Midbrain (tissue), 1 donor: ENCODE measurements at places on chromosomes 16 and 17.

DNA sequence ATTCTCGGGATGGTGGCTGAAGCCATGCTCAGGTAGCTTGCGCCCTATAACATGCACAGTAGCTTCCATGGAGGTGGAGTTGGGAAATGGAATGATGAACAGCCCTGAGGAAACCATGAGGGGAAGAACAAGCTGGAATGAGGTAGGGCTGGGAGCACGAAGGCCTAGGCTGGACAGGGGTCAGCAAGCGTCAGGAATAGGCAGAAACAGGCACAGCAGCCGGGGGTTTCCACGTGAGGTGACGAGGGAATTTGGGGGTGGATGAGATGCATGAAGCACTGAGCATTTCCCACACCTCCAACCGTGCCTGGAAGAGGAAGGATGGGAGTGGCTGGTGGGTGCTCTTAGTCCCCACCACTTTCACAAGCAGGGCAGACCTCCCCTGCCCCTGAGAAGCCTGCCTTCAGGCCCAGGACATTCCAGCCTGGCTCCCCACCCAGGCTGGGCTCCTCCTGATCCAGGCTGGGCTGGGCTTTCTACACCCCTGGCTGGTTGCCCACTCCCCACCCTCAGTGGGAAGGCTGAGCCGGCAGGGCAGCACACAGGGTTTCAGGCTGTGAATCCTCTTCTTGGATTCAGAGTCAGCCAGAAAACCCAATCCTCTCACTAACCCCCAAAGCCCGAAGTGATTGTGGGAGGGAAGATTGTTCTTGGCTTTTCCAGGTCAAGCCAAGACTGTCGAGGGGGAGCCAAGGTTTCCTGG, 21.9 kb downstream of the PLEKHG4 start:
- DNase-seq, result no peak

DNA sequence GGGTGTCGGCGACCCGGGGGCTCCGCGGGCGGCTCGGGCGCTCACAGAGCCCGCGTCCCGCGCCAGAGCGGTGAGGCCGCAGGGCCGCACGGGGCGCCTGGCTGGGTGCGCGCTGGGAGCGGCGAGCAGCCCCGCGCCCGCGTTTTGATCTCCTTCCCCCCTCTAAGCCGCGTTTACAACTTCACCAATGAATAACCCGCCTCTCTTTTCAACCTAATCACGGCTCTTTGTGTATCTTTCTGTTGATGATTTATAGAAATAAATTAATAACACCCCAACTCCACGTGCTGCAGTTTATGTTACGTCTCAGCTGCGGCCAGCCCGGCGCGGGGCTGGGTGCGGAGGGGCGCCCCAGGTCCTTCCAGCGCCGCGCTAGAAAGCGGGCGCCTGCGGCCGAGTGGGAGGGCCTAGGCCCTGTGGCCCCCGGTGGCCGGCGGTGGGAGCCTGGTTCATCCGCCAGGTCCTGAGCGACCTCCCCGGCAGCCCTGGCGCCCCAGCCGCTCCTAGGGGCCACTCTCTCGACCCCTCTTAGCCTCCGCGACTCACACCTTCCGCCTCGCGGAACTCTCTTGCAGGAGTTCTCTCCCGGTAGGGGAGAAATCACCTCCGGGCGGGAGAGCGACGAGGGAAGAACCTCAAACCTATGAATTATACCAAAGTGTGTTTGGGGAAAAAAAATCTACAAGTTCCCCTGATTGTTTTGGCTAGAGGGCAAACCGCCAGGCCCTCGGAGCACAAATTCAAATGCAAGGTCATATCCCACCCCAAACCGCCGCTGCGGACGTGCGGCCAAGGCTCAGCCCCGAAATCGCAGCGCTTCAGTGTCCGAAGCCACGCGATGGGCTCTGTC, 1.9 kb downstream of the HNF1B start:
- no peak for DNase-seq

DNA sequence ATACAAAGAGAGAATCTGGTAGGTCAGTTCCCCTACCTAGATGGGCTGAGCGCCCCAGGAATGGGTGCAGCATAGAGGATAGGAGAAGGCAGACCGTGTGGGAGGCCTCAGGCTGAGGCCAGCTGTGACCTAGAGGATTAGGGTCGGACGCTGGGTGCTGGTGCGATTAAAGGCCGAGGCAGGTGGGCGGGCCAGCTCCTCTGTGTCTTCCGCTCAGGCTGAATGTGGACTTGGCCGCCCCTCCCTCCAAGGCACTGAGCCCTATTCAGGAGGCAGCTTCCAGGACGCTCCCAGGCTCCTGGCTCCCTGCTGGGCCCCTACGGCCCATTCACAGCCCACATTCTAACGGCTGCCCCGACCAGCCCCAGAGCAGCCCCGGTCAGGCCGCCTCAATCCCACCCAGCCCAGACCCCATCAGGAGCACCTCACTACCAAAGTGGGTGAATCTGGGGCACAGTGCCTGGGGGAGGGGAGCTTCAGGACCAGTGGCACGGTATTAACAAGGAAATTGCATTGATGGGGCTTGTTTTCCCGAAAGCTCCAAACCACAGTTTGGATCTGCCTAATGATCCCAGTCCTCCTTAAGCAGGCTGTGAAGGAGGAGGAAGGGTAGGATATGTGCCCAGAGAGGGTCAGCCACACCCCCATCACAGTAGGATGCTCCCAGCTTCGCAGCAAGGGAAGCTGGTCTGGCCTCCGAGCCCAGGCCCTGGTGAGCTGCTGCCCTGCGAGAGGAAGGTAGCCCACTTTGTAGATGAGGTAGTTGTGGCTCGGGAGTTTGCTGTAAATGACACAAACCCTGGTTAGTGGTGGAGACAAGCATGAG, 14.5 kb downstream of the RHBDL3 start:
- no peak for DNase-seq

- DNase-seq, result no peak
Observed at GRCh38 chr17:28344435-28344901, 8.9 kb downstream of the TNFAIP1 start.

DNA sequence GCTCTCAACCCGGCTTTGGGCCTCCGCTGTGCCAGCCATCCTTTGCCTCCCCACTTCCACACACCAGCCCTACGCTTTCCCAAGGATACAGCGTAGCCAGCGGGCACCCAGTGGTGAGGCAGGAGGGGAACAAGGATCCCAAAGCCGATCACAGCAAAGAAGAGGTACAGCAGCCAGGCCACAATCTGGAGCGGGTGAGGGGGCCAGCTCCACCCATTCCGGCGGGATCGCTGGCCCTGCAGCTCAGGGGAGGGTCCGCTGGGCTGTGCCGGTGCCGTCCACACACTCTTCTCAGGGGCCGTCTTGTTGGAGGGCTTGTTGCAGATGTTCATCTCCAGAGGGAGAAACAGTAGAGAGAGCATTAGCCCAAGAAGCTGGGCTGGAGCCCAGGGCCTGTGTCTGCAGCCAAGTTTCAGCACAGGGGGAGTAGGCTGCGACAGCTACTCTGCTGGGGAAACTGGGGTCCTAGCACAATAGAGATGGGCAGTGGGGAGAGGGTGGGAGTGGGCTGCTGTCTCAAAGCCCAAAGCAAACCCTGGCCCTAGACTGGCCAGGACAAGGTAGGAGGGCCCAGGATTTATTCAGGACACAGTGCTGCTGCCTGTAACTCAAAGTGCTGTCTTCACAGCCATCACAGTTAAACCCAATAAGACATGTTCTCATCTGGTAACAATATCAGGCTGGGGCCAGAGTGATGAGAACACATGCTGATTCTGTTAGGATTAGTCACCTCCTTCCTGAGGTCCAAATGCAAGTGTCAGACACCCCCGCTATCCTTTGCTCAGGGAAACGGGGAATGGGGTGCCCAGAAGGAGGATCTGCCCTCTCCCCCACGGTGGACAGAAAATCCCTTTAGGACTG, 9.9 kb downstream of the ZDHHC1 start:
- DNase-seq, result no peak

DNA sequence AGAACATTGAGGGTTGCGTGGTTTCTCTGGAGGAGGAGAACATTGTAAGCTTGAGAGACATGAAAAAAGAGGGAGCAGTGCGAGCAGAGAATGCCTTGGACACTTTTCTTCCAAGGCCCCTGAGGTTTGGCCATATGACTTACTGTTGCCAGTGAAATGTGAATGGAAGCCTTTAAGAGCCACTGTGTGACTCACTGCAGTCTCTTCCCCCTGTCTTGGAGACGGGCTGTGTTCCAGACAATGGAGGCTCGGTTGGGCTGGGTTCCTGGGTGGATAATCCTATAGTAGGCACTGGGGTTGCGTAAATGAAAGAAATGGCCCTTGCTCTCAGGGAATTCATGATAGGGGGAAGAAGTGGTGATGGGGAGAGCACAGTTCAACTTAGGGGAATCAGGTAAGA, 75.5 kb downstream of the SHISA9 start:
- no peak for DNase-seq

DNA sequence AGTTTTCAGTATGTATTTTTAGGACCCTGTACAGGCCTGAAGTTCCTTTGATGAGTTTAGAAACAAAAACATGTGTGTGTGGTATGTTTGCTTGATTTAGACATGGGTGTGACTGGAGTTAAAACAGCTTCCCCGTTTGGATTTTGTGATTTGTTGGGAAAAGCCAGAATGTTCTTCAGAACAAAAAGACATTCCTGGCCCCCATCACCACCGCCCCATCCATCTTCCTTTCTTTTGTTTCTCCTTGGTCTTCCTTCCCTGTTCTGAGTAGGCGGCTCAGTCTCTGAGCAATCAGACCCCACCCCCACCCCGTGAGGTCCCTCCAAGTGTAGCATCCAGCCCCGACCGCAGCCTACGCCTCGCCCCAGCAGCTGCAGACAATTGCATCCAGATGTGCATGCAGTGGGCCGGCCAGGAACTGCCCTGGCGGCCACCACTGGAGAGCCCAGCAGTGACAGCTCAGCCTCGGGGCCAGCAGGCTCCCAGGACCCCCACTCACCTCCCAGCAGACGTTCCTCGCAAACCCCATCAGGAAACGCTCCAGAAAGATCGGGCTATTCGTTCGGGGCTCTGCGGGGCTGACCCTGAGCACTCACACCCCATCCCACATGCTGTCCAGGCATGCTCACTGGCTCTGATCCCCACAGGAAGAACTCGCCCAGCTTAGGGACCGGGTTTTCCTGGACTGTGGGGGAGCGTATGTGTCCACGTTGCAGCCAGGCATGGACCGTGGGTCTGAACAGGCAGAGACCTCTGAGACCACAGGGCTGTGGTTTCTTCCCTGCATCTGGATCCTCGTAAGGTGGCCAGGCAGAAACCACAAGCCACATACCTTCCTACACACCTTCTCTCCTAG, 99.8 kb upstream of the CDH5 start:
- DNase-seq, result no peak

- no peak for DNase-seq
Observed at GRCh38 chr16:48590476-48590875, 19.5 kb downstream of the N4BP1 start.

DNA sequence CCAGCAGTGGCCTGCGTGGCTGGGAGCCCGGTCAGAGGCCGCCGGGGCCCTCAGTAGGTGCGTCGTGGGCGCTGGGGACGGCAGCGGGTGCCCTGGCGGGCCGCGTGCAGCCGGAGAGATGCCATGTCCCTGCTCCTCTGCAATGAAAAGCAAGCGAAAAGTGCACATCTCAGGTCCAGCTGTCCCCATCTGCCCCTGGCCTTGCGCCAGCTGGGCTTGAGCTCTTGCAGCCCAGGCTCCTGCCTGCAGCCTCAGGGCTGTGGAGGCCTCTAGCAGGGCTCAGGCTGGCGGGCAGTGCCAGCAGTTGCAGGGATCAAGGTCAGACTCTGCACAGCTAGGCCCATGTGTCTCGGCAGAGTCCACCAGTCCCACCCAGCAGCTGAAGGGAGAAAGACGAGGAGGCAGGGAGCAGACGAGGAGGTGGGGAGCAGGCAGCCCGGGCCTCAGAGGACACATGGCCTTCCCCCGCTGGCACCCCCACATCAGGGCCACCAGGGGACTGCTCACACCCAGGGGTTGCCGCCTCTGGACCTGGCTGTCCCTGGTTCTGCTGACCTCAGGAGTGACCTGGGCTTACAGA, 11.2 kb downstream of the SLC16A3 start:
- no peak for DNase-seq

DNA sequence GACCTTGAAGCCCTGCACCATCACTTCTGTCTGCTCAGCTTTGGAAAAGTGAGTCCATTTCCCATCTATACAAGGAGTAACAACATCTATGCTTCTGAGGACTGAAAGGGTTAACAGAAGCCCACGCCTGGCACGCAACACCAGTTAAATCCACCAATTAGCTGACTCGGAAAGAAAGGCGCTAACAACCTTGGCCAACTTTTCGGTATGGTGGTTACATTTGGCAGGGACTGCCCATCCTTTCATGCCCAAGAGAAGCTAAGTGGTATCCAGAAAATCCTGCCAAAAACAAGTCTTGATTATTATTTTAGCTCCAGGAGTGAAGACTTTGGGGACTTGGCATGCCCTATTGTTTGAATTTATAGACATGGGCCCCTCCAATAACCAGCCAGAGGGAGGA, 202.3 kb upstream of the RPL38 start:
- no peak for DNase-seq

DNA sequence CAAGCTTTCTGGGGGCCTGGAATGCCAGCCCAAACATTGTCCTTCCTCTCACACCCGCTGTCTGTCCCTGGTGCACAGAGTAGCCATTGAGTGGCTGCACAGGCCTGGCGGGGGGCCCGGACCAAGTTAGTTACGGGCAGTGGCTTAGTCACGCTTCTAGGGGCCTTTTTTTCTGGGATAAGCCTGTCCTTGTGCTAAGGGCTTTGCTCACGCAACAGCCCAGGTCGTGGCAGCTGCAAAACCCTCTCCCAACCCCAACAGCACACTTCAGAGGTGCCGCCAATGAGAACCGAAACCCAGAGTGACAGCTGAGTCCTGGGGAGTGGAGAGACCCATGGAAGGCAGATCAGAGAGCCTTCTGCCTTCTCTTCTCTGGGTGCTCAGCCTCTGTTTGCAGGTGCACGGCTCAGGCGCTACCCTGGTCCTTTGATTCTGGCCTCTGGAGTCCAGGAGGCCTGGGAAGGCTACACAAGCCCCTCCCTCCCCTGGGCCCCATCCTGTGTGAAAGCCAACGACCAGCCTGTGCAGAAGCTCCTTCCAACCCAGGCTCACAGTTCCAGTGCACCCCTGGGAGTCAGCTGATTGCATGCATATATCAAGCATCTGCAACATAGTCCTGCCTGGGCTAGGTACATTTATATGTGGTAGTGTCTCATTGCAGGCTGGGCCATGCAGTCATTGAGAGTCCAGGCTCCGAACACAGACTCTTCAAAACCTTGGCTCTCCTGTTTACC, 9.1 kb downstream of the WSCD1 start:
- peak; percentile 72 for DNase-seq

DNA sequence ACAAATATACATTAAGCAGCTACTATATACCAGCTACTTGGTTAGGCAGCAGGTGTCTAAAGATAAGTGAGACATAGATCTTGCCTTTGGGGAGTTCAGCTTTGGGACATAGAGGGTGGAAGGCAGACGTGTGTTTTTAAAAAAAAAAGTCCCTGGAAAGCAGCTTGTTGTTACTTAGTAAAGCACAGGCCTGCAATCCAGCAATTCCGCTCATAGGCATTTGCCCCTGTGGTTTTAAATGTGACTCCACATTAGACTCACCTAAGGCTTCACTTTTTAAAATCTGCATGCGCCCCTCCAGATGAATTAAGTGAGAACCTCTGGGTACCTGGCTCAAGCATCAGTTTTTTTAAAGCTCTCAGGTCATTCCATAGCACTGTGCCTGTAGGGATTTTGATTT, 7.2 kb upstream of the MLYCD start:
- no peak for DNase-seq

DNA sequence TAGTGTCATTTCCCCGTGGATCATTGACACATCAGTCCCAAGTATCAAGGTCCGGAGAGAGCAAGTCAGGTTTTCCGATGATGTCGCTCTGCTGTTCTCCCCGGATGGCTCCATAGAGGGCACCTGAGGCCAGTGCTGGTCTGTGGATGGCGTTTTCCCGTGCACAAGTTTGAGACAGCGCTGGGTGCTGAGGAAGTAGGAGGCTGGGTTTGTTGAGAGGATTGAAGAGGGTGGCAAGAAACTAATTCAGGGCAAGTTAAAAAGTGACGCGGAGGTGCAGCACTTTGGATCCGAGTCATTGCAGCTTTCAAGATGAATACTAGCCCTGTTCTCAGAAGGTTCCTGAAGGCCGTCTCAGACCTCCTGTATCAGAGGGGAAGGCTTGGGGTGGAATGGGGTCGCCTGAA, 7.7 kb downstream of the NUBP1 start:
- no peak for DNase-seq
